ENCODE measurements at places on chromosomes 7 and 10.

DNA sequence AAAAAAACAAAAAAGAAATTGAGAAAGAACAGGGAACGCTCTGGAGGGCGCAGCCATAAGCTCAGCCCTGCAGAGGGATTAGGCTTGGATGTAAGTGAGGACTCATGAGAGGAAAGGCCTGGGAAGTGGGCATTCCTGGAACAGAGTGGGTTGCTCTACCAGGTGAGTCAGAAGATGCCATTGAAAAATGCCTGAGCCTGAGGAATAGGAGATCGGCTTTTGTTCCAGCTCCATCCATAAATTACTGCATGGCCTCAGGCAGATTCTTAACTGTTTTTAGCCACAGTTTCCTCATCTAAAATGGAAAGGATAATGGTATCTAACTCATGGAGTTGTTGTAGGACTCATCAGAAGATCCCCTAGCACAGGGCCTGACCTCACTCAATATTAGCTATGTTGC is 1.1 kb upstream of the RGR start:
- DNase-seq, result no peak

- DNase-seq, result no peak
Measured at GRCh38 chr10:14731875-14732512, 42.7 kb downstream of the FAM107B start.

- DNase-seq, result no peak
Measured at GRCh38 chr7:135270577-135271254, 37.1 kb downstream of the STRA8 start.

DNA sequence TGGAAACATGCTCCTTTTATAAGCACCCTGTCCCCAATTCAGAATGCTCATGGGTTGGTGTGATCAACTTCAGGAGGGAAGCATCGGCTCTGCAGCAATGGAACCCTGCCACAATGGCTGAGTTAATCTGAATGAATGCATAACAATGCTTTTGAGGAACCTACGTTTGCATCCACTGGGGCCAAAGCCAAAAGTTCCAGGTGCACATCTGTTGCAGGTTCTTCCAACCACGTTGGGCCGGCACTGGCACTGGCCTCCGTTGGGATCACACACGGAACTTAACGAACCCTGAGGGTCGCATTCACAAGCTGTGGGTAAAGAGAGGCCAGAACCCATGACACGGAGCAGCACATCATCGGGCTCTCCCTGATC is 43.4 kb downstream of the LAMB1 start:
- DNase-seq, result no peak

- no peak for DNase-seq
Measured at GRCh38 chr7:29197916-29198315, 3.3 kb downstream of the CHN2 start.
